ENCODE measurements at places on chromosomes 3 and 15.

DNA sequence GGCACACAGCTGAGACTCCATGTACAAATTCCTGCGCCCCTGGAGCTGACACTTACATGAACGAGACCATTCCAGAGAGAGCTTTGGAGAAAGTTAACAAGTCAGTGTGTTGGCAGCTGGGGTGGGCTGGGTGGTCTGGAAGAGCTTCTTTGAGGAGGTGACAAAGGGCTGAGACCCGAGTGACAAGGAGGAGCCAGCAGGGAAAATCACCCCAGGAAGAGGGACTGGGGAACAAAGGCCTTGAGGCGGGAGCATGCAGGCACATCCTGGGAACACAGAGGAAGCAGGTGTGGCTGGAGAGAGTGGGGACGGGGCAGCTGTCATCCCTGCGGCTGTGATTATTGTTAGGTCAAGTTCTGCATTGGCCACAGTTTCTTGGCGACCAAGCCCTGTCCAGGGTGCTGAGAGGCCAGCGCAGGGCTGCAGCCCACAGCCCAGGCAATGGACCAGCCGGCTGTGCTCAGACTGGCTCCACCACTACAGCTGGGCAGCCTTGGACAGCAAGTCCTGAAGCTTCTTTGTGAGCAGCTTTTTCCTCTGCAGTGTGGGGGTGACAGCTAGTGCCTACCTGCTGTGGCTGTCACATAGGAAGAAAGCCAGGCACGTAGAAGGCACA, 34.2 kb upstream of the PRR23E start:
- no peak for DNase-seq

- DNase-seq, result no peak
These were observed 18.7 kb downstream of the PDE8A start for GRCh38 chr15:85000189-85000864.

DNA sequence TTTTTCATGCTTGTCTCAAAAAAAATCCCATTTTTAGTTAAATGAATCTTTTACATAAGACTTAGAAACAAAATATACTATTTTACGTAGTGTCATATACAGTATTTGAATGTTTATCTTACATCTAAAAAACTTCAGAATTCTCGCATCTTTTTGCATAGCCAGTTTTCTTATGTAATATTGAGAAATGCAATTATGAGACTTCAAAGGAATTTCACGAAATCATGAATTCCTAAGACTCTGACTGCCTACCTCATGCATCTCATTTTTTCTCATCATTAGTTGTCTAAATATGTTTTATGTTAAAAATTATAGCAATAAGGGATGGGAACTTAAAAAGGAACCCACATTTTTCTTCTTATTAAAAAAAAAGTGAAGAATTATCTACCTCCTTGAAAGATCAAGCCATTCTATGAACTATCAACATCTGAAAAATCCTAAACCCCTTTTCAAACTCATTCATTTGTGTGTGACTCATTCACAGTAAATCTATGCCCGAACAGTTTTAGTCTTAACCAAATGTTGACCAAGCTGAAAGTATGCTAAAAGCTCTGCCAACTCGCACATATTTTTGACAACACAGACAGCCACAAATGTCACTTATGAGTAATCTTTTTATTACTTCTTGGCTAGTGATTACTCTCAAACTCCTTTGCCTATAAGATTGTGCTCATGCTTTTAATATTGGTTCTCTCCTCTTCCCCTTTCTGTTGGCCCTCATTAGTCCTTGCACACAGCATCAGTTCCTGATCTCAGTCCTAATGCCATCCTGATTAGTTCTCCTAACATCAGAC, 115.9 kb downstream of the DCLK3 start:
- DNase-seq, result no peak

- no peak for DNase-seq
These were observed 569.2 kb upstream of the RGMA start for GRCh38 chr15:93658026-93658816.

DNA sequence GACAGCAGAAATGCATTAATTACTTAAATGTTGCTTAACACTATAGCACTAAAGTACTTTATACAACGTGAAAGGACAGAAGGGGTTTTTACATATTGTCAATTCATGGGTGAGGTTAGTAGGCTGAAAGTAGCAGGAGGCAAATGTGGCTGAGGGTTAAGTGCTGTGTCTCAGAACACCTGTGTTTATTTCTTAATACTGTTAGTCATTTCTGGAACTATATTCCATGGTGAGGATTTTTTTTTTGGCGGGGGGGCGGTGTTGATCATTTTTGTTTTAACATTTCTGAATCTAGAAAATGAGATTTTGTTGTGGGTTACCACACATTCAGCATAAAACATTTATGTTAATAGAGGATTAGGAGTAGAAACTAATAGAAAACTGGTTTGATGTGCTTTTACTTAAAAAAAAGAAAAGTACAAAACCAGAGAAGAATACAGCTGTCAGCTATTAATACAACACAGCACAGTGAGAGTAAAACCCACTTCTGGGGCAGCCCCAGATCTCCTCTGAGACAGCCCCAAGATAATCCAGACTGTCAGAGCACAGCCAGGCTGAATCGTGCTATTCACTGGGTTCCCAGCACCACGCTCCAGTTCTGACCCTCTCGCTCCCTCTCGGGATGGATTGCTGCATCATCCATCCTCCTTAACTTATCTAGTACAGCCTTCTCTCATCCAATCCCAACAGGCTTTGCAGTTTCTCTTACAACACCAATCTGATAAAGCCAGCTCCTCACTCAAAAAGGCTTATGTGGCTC, 307.7 kb downstream of the TUSC7 start:
- no peak for DNase-seq

DNA sequence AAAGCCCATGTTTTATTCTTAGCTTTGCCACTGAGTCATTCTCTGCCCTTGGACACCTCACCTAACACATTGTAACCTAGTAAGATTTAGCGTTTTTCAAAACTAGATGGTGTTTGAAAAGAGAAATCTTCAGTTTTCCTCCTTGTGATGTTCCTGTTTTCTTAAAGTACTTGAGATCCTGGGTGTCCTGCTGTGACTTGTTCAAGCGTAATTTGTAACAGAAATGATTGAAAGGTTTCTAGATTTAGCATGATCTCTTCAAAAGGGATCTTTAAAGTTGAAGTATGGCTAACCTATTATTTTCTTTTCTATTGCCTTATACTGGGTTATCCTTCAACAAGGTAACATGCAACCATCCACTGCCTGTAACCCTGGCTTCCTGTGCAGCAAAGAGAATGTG, 32.6 kb upstream of the SPATA16 start:
- DNase-seq, result no peak

- DNase-seq, result no peak
These were observed 48.3 kb upstream of the THSD4 start for GRCh38 chr15:71066983-71067382.

GRCh38 chr3:73623346-73623745, 1.4 kb downstream of the PDZRN3 start:
- DNase-seq, result no peak

- DNase-seq, result no peak
These were observed 701.5 kb upstream of the GBE1 start for GRCh38 chr3:82462977-82463376.

DNA sequence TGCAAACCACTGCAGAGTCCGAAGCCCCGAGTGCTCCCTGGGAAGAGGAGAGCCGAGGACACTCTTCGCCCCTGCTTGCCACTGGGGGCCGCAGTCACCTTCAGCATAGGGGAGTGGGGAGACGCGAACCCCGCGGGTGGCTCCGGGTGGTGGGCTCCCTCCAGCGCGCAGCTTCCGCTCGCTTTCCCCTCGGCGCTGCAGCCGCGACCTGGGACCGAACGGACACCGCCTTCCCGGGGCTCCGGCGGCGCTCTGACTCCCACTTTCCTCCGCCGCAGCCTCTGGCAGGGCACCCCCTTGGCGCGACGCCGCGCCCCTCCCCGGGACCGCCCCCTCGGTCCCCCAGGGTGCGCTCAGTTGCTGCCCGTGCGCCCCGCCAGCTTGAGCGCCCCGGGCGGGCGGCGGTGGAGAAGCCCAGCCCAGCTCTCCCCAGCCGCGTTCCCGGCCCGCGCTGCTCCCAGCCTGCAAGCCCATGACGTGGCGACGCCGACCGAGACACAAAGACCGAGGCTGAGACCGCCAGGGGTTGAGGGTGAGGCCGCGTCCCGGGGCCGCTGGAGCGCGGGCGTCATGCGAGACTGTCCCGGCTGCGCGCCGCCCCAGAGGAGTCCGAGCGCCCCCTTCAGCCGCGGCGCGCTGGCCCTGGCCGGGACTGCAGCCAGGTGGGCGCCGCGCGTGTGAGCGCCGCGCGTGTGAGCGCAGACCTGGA, at the start of gene MINAR1:
MINAR1 (plus strand) TSS at position 701 of the 709 bp plus-strand sequence. CDS start 23,812 bp downstream, outside the sequence.
- DNase-seq, result no peak
